ENCODE measurements at places on chromosomes 5 and 9.

GRCh38 chr5:176850371-176851245 lies 40.2 kb downstream of the UNC5A start:
- no peak for DNase-seq

- DNase-seq: no peak
These were observed 92.9 kb upstream of the RAI14 start for GRCh38 chr5:34563269-34563668.

DNA sequence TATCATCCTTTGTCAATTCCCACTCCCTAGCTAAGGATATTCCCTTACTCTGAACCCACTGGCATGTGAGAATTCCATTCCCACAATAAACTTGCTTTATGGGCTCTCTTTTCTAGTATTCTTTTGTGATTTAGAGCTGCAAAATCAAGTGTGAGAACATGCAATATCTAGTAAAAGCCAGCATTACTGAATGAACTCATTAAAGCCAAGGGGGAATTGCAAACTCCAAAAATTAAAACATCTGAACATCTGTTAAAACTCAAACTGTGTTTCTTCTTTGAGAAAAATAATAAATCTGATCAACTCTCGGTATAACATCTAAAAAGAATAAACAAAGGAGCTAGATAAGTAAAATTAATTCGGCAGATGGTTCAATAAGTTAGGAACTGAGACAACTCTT lies 53.1 kb upstream of the MPDZ start:
- no peak for DNase-seq

DNA sequence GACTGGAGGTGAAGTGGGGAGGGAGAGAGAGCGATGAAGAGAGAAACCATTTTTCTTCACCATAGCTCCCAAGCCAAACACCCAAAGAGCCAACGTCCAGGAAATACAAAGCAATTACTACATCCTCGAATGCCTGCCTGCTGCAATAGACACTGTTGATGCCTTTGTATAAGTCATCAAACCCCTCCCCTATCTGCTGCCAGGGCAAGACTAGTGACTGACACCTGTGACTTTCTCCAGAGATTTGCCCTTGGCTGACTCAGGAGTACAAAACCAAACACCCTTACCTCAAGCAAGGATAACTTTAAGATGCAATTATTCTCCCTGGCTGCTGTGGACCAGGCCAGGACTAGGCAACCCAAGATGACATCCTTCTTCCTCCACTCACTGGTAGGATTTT lies 81.8 kb upstream of the RASA1 start:
- DNase-seq: no peak

DNA sequence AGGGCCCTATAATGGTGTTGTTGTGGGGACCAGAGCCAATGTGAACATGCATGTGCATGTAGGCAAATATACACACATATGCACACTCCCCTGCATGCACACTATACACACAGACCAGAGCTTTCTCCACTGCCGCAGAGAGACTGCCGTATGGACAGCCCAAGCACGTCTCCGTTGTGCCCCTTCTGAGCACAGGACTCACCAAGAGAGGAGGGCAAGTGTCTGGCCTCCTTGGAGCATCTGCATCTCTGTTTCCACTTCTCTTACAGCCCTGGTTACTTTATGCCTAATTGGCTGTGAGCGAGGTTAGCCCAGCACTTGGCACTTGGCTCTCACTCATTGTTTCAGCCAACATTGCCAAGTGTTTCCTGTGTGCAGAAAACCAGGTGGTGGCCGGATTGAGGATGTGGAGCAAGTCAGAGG lies 30.4 kb downstream of the CSF2 start:
- DNase-seq: no peak

- peak; percentile 55 for DNase-seq
These were observed 55.0 kb downstream of the PAPPA start for GRCh38 chr9:116208417-116209232.

- DNase-seq: no peak
These were observed 6.9 kb downstream of the TSC1 start for GRCh38 chr9:132937463-132937901.

GRCh38 chr9:8549214-8549613 lies 749.6 kb upstream of the DMAC1 start:
- no peak for DNase-seq

DNA sequence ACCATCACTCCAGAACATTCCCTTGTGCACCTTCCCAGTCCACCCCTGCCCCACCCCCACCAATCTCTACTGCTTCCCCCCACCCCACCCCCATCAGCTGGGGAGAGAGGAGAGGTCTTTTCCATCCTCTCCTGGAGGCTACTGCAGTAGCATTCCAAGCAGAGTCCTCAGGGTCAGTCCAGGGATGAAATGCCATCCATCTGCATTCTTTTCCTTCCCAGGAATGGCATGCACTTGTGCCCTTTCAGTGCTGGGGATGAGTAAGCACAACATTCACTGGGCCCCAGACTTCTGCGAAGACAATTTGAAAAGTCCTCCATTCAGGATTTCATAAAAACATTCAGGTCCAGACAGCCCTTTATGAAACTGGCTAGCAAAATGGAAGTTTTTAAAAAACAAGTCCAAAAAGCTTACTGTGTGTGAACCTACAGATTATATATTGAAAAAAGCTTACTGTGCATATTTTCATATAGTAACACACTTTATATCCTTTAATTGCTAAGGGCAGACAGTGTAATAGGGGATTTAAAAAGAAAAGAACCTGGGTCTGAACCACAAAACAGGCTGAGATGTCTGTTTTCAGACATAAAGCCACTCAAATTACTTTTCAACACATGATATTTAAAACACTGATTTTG lies 50.0 kb upstream of the GOLPH3 start:
- peak; percentile 81 for DNase-seq

- DNase-seq: no peak
These were observed 44.1 kb downstream of the PJA2 start for GRCh38 chr5:109365653-109366052.

DNA sequence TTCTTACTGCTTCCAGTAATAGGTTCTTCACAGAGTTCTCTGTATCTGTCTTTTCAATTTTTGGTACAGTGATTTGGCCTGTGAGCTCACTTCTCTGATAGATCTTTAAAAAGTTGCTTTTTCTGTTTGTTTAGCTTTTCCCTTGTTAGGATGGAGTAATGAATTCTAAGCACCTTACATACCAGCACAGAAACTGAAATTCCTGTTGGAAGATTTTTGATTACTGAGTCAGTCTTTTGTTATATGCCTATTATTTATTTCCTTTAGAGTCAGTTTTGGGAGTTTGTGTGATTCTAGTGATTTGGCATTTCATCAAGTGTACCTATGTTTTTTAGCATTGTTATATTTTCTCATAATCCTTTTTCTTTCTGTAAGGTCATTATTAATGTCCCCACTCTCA lies 37.6 kb upstream of the IPPK start:
- no peak for DNase-seq

- no peak for DNase-seq
These were observed 15.1 kb downstream of the LPAR1 start for GRCh38 chr9:111023128-111023527.

DNA sequence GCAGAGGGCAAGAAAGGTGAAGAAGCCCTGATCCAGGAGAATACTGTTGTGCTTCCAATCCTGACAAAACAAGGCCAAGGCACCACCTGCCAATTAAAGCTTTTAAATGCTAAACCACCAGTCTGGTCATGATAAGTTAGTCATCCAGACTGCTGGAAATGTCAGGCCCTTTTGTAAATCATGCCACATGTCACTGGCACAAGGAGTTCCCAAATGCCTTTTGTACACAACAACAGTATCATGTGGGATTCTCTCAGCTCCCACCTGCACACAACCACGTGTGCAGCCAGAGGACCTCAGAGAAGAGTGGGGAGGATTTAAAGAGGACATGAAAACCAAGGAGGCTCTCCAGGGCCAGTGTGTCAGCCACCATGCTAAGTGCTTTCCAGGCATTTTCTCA lies 99.3 kb downstream of the CDK5RAP2 start:
- no peak for DNase-seq

DNA sequence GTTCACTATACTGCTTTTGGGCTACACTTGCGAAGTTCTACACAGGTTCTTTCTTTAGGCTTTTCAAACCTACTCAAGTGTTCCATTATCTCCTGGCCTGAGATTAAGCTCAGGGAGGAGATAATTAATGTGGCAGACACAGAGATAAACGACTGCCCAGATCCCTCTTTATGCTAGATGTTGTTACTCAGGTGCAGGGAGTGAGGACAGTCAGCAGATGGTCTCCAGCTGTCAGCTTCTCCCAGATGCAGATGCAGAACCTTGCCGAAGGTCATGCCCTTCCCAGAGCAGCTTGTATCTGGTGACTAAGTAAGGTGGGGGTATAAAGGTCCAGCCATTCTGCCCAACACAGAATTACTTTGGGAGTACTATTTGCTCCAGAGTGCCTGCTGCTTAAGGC lies 166.2 kb downstream of the ZNF462 start:
- no peak for DNase-seq

- peak; percentile 18 for DNase-seq
These were observed 191.4 kb downstream of the MAN2A1 start for GRCh38 chr5:109880907-109881685.

GRCh38 chr5:178340187-178340586 lies 107.6 kb upstream of the PHYKPL start:
- no peak for DNase-seq

- DNase-seq: no peak
These were observed 38.6 kb downstream of the HMGCS1 start for GRCh38 chr5:43274435-43275114.

GRCh38 chr9:8822667-8823025 lies 1023.1 kb upstream of the DMAC1 start:
- peak; percentile 17 for DNase-seq

- no peak for DNase-seq
These were observed 122.4 kb downstream of the TLE4 start for GRCh38 chr9:79694208-79694607.

DNA sequence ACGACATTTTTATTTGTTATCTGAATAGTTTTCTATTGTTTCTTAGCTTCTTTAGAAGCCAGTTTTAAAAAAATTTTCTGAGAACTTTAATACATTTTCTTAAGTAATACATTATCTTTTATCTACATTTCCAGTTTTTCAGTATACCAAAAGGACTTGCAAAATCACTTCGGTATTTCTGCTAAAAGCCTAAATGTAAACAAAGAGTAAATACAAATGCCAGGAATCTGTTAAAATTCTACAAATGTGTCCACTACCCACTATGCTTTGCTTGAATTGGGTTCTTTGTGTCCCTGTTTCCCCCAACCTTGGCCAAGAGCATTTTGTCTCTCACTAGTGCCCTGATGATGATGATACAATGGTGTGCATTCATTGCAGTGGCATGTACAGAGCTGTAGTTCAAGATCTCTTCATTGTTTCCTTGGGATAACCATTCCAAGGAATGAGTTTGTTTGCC lies 611.2 kb downstream of the NR2F1-AS1 start:
- no peak for DNase-seq
